ENCODE measurements at places on chromosomes 7 and 10. TPM values are rescaled to one million over a fixed set of nuclear protein-coding genes. Genes with fewer than 3 reads are reported as not detected.

GRCh38 chr7:43628431-43628830, 45.5 kb downstream of the STK17A start:
- peaks cover 88% of the 10 kb centered on the region for H3K36me3 ChIP-seq
- H3K27ac ChIP-seq, result no peak overlapping the region
- no peak for DNase-seq
- no peaks in the 10 kb centered on the region for H3K27me3 ChIP-seq

DNA sequence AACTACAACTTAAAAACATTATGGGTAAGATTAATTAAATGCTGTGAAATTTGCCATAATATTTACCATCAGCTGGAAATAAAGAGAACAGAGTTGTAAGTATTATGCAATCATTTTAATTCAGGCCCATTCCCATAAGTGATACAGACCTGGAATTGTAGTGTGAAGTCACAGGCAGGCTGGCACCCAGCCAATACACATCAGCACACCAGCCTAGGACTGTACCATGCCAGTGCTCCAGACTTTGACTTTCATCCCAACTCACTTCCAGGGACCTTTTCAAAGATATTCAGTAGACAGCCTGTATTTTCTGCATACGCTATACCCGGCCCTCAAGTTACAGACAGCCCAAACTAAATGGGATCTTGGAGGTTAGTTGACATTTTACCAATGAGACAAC, 143.3 kb downstream of the TES start:
- DNase-seq, result no peak
- no peaks in the 10 kb centered on the region for H3K27me3 ChIP-seq
- no peaks in the 10 kb centered on the region for H3K36me3 ChIP-seq
- peaks cover 45% of the 10 kb centered on the region for H3K4me1 ChIP-seq
- no peak overlapping the region for H3K4me3 ChIP-seq

- no peak overlapping the region for H3K4me3 ChIP-seq
- H3K27ac ChIP-seq, result no peak overlapping the region
- no peaks in the 10 kb centered on the region for H3K36me3 ChIP-seq
- no peaks in the 10 kb centered on the region for H3K27me3 ChIP-seq
- DNase-seq, result no peak
- no peaks in the 10 kb centered on the region for H3K4me1 ChIP-seq
Measured at GRCh38 chr7:64498270-64498669, 64.6 kb downstream of the ZNF680 start.

DNA sequence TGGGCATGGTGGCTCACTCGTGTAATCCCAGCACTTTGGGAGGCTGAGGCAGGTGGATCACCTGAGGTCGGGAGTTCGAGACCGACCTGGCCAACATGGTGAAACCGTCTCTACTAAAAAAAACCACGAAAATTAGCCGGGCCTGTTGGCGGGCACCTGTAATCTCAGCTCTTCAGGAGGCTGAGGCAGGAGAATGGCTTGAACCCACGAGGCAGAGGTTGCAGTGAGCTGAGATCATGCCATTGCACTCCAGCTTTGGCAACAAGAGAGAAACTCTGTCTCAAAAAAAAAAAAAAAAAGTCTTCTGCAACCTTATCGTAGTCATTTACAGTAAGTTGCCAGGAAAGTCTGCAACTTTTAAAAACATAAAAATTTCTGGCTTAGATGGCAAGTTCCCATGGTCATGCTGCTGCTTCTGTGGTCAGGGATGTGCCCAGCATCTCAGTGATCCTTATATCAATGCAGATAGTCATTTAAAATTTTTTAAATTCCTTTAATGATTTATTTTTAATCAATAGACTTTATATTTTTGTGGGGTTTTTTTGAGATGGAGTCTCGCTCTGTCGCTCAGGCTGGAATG, 15.6 kb downstream of the SUFU start:
- H3K4me3 ChIP-seq, result no peak overlapping the region
- no peaks in the 10 kb centered on the region for H3K27me3 ChIP-seq
- H3K36me3 ChIP-seq, result peaks cover 6% of the 10 kb centered on the region
- no peak for DNase-seq
- H3K4me1 ChIP-seq, result peaks cover 27% of the 10 kb centered on the region

DNA sequence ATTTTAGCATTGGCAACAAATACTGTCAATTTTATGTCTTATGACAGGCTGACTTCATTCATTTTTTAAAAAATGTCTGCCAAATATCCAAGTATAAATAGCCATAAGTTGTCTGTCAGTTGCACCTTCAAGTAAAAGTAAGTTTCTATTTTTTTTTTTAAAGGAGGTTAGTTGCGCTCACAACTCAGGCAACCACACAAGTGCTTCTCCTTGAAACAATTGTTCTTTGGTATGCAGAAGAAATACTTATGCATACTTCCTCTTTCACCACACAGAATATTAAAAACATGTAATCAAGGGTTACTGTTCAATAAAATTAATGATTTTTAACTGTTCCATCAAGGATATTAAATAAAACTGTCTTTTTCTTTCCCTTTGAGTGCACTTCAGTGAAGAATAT, 97.9 kb downstream of the RTKN2 start:
- no peak for DNase-seq
- peaks cover 15% of the 10 kb centered on the region for H3K4me1 ChIP-seq
- no peak overlapping the region for H3K4me3 ChIP-seq
- H3K27me3 ChIP-seq, result no peaks in the 10 kb centered on the region

CNPY1 gene
- not detected for total RNA-seq

HGF gene
- 41.3 TPM for total RNA-seq

SLC29A4 gene
- total RNA-seq, result 1.1 TPM

TRIL gene
- total RNA-seq, result 0.29 TPM

TUBB8 gene
- total RNA-seq, result not detected

SPAM1 gene
- not detected for total RNA-seq
